ENCODE measurements at places on chromosomes 12 and 14.
A peak's percentile ranks its signal among the peaks of the same experiment; 100 is the strongest.

- no peak for DNase-seq
Measured at GRCh38 chr12:104764225-104765091, 193.6 kb downstream of the SLC41A2 start.

- no peak for DNase-seq
Measured at GRCh38 chr12:117118838-117119591, 19.8 kb upstream of the TESC start.

GRCh38 chr12:10867381-10867780, 16.7 kb downstream of the PRH1 start:
- DNase-seq: no peak

DNA sequence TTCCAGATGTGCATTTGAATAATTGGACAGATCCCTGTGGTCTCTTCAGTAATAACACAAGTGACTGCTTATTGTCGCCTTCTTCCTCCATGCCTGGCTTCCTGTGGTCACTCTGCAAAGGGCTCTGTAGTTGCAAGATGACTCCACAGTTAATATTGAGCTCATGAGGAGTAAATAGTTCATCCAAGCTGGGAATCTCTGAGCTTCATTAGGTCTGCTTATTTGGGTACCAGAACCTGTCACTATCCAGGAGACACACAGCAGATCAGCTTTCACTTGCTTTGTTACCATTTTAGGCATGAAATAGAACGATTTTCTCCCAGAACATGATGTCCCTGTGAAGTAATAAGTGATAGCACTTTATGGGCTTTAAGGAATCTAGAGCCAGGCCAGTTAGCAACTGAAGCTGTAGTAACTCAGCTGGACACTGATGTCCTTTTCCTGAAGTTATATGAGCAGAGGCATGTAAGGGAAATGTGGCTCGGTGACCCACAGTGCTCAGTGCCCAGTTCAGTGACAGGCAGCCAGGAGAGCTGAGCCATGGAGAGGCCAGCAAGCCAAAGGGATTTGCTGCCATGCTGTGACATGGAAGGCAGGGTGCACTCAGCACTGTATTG, 50.1 kb downstream of the CRADD start:
- DNase-seq: no peak

DNA sequence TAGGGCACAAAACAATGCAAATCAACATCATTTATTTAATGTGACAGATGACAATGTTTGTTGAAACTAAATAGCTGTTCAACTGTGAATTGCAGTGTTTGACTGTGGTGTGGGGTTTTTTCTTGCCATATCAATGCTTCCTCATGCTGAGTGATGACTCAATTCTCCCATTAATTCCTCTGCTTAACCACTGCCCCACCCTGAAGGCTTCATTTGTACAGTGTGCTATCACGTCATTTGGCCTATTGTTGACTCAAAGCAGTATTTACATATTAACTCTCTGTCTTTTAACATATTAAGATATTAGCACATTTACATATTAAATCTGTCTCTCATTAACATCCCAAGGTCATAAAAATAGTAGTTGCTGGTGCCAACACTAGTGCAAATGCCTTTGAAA, 164.8 kb upstream of the NRXN3 start:
- DNase-seq: no peak

DNA sequence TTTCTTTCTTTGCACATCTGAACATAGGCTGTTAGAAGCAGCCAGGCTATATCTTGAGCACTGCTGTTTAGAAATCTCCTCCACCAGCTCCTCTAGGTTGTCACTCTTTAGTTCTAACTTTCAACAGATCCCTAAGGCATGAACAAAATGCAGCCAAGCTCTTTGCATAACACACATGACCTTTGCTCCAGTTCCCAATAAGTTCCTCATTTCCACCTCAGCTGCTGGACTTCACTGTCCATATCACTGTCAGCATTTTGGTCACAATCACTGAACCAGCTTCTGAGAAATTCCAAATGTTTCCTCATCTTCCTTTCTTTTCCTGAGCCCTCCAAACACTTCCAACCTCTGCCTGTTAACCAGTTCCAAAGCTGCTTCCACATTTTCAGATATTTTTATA, 27.6 kb upstream of the C14orf132 start:
- DNase-seq: no peak

GRCh38 chr14:21997300-21997699, 323.7 kb upstream of the OR4E1 start:
- DNase-seq: no peak

- no peak for DNase-seq
Measured at GRCh38 chr12:5254703-5255102, 177.2 kb upstream of the NTF3 start.

DNA sequence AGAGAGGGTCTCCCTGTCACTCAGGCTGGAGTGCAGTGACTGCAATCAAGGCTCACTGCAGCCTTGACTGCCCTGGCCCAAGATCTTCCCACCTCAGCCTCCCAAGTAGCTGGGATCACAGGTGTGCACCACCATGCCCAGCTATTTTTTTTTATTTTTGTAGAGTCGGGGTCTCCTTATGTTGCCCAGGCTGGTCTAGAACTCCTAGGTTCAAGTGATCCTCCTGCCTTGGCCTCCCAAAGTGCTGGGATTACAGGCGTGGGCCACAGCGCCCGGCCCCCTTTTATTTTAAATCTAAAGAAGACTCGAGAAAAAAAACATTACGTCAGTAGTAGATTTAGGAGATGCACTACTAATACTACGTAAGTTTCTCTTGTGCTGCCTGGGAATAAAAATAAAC, 14.3 kb downstream of the FOS start:
- no peak for DNase-seq

GRCh38 chr14:66405158-66405557, 81.0 kb upstream of the CCDC196 start:
- DNase-seq: no peak

DNA sequence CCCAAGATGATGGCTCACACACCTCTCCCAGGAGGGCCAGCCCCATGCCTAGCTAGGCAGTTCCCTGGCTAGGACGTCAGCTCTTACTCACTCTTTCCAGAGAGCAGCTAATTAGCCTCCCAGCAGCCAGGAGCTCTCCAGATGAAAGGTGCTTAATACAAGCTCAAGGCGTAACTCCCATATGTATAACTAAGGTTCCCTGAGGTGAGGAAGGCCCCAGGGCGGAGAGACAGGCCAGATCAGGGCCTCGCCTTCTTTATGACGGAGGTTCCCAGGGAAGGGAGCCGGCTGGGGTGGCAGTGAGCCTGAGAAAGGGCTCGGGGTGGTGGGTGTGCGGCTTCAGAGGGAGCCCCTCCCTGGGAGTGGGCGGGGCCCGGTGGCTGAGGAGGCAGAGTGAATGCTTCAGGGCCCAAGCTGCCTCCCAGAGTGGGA, 26.4 kb upstream of the ZFP36L1 start:
- no peak for DNase-seq

GRCh38 chr12:44299524-44299923, 463.6 kb downstream of the TMEM117 start:
- DNase-seq: no peak

DNA sequence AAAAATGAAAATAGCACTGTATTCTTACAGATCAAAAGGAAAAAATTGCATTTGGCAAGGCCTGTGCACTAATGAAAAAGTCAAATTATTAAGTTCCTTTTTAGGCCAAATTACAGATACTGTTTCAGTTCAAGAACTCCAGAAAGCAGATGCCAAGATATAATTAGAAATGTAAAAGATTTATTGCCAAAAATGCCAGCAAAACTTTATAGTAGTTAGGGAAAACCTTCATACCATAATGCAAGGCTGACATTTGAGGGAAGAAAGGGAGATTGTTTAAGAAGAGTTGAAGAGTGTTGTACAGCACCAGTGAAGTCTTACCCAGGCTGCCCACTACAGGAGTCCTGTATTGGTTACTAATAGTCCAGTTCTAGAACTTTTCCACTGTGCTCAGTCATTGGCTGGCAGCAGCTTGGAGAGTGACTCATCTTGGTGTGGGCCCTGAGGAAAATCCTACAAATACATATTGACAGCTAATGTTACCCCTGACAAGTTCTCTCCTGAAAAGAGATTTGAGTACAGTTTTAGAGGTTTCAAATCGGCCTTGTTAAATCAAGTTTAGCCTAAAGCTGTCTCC, 600.4 kb downstream of the C12orf50 start:
- DNase-seq: no peak

GRCh38 chr12:29544428-29545101, 47.1 kb upstream of the OVCH1 start:
- no peak for DNase-seq

- no peak for DNase-seq
Measured at GRCh38 chr14:101242442-101243385, 318.6 kb upstream of the DIO3 start.

GRCh38 chr12:93783832-93784231, 106.7 kb downstream of the CRADD start:
- DNase-seq: peak; percentile 33

GRCh38 chr14:104735830-104736642, 12.0 kb downstream of the ADSS1 start:
- DNase-seq: no peak

- no peak for DNase-seq
Measured at GRCh38 chr14:24986206-24986893, 63.6 kb downstream of the STXBP6 start.

Data from bone marrow (tissue), 2 donors.